Right lung (tissue), 10 donors: ENCODE measurements at places on chromosomes 7 and 10.
A peak's percentile ranks its signal among the peaks of the same experiment; 100 is the strongest.

GRCh38 chr7:67301667-67302066 is 305.0 kb downstream of the TYW1 start:
- DNase-seq = no peak

DNA sequence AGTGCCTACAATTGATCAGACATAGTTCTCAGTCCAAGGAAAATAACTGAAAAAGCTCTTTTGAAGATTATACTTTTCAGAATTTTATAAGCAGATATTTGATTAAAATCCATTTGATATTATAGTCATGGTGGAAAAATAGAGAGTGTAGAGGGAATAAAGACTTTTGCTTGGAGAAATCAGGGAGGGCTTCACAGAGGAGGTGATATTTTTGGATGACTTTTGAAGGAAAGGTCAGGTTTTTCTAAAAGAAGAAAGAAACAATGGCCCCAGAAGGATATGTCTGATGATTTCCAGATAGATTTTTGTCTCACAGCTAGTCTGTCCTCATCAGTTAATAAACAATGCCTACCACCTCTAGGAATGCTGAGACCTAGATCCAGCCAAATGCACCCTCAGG is 806.3 kb upstream of the CELF2 start:
- DNase-seq = no peak

- no peak for DNase-seq
Observed at GRCh38 chr10:20976891-20977290, 79.8 kb upstream of the NEBL start.

- DNase-seq = no peak
Observed at GRCh38 chr7:111393011-111393754, 169.1 kb downstream of the IMMP2L start.

DNA sequence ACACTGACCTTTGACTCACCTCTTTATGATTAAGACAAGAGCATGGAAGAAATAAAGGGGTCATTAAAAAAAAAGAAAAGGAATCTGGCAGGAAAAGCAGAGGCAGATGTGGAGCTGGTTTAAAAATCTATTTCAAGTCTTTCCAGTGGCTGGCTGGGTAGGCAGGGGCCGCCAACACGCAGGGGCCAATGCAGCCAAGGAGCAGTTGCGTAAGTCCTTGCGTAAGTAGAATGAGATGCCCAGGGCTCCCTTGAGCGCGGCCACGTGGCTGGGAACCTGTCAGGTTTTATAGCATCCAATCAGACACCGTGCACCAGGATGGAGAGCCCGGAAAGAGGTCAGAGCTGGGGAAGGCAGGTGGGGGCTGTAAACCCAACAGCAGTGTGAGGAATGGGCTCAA is 123.8 kb upstream of the INSYN2A start:
- no peak for DNase-seq

DNA sequence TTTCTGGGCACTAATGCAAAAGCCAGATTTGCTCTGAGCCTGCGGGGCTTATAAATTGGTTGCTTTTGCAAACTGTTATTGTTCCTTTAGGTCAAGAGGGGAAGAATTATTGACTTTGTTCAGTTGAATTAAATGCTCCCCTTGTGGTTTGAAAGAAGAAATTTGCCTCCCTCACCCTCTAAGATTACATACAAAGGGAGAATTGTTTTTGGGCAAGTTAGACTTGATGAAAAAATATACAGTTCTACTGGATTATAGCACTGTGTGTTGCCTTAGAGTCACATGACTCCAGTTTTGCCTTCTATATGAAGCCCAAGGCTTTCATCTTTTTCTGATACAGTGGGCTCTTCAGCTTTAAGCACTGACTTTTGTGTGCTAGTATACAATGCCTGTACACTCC is 1265.8 kb upstream of the LRRTM3 start:
- DNase-seq = no peak

DNA sequence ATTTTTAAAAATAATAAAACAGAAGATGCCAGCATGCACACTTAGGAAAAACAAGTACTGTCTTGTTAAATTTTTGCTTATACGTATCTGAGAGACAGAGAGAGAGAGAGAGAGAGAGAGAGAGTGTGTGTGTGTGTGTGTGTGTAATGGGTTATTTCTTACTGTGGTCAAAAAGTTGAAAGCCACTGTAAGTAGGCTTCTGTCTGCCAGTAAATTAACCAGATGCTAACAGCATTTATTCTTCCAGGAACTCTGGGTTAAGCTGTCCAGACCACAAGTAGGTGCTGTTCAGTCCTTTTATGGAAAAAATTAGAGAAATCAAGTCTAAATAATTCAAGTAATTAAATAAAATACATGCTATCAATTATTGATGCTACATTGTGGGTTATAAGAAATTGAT is 39.7 kb downstream of the RNF32 start:
- no peak for DNase-seq

DNA sequence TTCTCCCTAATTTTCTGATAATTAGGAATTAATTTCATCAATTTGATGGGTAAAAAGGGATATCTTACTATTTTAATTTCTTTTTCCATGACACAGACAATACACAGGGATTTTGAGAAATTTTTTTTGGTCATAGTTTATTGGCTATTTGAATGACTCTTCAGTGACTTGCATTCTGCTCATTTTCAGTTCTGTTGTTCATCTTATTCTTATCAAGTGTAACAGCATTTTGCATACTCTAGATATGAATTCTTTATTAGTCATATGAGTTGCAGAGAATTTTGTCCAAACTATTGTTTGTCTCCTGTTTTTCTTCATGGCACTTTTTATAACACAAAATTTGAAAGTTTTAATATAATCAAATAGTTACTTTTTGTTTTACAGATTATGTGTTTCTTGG is 41.7 kb downstream of the MKLN1 start:
- no peak for DNase-seq

GRCh38 chr7:2666588-2667250 is 21.3 kb upstream of the AMZ1 start:
- DNase-seq = no peak

DNA sequence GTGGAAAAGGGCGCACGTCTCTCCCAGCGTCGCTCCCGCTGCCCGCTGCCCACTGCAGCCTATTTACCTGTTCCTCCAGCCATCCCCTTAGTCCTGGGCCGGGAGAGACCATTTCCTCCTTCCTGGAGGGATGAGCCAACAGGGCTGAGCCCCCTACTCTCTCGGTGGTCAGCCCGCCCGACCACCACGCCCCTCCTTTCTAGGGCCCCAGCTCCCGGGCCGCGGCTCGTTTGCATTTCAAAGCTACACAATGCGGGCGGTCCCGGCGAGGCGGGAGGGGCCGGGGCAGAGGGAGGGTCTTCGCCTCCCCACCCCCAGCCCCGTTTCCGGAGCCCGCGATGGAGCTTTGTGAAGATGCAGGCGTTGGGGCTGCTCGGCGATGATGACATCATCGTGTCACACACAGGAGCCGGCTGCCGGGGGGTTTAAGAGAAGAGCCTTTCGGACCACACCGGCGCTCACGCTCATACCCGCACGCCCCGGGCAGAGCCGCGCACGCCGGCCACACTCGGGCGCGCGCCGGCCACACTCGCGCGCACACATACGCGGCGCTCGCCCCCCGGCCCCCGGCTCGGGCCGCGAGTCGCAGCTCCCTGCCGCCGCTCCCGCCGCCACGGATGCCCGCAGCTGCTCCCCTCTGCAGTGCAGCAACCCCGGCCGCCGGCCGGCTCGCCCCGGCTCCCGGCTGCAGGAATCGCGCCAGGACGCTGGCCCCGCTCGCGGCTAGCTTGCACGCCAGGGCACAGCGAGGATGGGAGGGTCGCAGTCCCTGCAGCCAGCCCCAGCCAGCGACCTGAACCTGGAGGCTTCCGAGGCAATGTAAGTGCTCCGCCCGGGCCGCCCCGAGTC is 107.7 kb upstream of the BTBD16 start:
- DNase-seq = no peak

DNA sequence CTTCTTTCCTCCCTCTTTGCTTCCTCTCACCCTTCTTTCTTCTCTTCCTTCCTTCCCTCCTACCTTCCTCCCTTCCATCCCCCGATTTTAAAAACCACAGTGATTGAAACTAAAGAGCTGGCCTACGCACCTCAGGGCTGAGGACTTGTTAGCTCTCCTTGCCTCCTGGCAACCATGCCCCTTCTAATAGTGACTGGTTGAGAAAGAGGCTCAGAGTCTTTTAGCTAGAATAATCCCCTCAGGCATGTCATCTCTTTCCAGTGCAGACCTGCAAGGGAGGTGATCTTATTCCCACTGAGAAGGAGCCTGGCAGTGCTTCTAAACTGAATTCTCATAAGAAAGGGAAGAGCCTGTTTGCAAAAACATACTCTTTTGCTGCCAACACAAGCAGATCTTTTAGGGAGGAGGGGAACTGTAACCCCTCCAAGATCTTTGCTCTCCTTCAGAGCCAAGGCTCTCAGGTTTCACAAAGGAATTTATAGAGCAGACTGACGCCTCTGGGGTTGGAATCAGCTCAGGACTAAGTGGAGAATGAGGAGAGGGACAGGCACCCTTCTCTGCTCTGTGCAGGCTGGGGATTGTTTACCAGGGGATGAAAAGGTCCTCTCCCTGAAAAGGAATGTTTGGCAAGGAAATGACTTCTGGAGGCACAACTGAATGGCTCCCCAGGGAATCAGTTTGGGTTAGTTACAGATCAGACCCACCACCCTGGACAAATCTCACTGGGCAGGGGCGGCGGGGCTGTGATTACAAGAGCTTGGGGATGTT is 9.4 kb upstream of the ANKRD1 start:
- DNase-seq = peak; percentile 37

- no peak for DNase-seq
Observed at GRCh38 chr10:5564537-5565204, 39.9 kb downstream of the CALML3 start.

GRCh38 chr10:12723220-12723619 is 278.3 kb downstream of the CCDC3 start:
- DNase-seq = no peak

GRCh38 chr10:60414877-60415585 is 25.4 kb upstream of the ANK3 start:
- DNase-seq = no peak

- no peak for DNase-seq
Observed at GRCh38 chr10:116671274-116671926, 50.6 kb downstream of the PNLIPRP2 start.

DNA sequence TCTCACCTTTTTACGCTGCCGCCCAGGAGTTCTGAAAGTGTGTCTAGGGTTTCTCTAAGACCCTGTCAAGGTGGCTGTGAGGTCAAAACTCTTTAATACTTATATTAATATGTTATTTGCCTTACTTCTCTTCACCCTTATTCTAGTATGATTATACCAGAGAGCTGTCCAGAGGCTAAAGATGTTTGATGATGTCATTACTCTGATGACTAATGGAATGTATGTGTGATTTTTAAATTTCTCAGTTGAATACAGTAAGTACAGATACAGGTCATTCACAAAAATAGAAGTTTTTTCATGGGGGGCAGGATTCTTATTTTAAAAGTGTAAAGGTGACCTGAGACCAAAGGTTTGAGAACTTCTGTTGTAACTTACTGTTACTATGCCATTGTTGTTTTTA is 150.6 kb upstream of the FOXP2 start:
- DNase-seq = no peak

- DNase-seq = no peak
Observed at GRCh38 chr7:126569402-126569801, 683.3 kb downstream of the GRM8 start.

- no peak for DNase-seq
Observed at GRCh38 chr7:54921116-54921515, 97.7 kb upstream of the EGFR start.

- no peak for DNase-seq
Observed at GRCh38 chr10:114691442-114691941, 33.4 kb upstream of the ABLIM1 start.

DNA sequence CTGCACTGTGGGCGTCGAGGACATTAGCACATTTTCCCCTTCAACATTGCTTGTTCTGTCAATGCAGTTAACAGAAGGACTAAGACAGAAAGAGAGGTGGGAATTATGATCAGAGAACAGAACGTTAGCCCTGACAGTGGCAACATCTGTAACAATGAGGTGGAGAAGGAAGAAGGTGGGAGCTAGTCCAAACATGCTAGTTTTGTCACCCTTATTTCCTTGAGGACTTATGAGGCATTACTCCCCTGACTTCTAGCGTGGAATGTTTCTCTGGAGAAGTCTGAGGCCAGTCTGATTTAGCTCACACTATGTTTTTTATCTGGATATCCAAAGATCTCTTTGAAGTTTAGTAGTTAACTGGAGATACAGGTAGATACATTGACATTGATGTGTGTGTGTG is 73.4 kb downstream of the ZMYND11 start:
- no peak for DNase-seq

GRCh38 chr7:95365151-95365550 is 31.0 kb downstream of the PON3 start:
- DNase-seq = no peak

DNA sequence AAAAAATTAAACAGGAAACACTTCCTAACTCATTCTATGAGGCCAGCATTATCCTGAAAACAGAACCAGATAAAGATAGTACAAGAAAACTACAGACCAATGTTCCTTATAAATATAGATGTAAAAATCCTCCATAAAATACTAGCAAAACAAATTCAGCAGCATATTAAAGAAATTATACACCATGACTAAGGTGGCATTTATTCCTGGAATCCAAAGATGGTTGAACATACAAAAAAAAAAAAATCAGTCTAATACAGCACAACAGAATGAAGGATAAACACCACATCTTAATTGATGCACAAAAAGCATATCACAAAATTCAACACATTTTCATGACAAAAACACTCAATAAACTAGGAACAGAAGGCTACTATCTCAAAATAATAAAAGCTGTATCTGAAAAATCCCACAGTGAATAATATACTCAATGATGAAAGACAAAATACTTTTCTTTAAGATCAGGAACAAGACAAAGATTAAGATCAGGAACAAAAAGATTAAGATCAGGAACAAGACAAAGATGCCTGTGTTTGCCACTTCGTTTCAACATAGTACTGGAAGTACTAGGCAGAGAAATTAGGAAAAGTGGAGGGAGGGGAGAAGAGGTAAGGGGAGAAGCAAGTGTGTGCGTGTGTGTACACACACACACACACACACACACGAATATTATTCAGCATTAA is 95.6 kb downstream of the SNX13 start:
- DNase-seq = no peak

- no peak for DNase-seq
Observed at GRCh38 chr7:152909683-152910544, 150.4 kb downstream of the ACTR3B start.

GRCh38 chr7:34849163-34849960 is 187.9 kb downstream of the DPY19L1 start:
- DNase-seq = no peak

GRCh38 chr7:112510001-112510742 is 29.4 kb downstream of the LSMEM1 start:
- DNase-seq = no peak

DNA sequence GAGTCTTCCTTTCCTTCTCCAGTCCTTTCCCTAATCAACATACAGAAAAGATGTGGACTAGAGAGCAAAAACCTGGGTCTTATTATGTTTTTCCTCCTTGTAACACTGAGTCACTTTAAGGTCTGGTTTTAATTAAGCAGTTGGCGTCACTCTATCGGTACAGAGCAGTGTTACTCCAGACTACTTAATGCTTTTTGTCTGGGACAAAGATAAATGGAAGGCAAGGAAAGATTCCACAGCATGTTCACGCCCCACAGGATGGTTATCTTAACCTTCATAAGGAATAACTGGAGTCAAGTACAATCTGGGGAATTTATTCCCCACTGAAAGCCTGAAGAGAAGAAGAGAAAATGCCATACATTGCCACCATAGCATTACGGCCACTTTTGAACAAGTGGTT is 145.7 kb downstream of the ELAPOR2 start:
- no peak for DNase-seq
